ENCODE measurements at places on chromosomes 2 and 18.

- DNase-seq, result no peak
Observed at GRCh38 chr2:84713441-84713840, 167.4 kb downstream of the TRABD2A start.

GRCh38 chr2:203637471-203638167, 68.8 kb upstream of the CD28 start:
- no peak for DNase-seq

DNA sequence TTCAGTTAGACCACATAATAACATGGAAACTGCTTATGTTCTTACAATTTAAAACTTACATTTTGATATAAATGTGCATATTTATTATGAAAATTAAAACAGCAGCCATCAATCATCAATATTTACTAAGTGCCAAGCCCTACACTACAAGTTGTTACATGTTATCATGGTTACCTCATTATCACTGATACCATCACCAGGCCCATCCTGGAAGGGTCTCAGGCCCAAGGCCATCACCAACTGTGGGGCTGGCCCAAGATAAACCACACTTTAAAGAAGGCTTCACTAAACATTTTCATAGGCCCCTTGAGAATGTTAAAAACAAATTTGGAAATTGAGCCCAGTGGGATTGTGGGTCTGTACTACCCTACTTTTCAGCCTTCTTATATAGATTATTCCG, 6.4 kb downstream of the ITSN2 start:
- no peak for DNase-seq

DNA sequence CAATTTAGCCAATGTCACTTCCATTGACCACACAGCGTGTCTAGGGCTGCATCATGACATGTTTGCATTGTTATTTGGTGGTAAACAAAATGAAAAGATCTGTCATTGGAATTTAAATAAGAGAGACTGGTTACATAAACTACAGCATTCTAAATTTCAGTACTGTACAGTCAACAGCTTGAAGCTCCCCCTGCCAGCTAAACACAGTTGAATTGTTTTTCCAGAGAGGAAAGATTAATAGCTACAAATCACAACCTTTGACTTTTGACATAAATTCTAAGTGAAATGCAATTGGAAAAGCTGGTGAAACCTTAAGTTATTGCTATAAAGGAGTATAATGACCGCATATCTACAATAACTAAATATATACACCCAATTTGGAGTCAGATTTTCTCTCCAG, 1600.0 kb upstream of the ACVR2A start:
- DNase-seq, result no peak

GRCh38 chr2:138182250-138182936, 218.1 kb downstream of the HNMT start:
- no peak for DNase-seq

- no peak for DNase-seq
Observed at GRCh38 chr2:127153691-127154158, 46.8 kb upstream of the BIN1 start.

DNA sequence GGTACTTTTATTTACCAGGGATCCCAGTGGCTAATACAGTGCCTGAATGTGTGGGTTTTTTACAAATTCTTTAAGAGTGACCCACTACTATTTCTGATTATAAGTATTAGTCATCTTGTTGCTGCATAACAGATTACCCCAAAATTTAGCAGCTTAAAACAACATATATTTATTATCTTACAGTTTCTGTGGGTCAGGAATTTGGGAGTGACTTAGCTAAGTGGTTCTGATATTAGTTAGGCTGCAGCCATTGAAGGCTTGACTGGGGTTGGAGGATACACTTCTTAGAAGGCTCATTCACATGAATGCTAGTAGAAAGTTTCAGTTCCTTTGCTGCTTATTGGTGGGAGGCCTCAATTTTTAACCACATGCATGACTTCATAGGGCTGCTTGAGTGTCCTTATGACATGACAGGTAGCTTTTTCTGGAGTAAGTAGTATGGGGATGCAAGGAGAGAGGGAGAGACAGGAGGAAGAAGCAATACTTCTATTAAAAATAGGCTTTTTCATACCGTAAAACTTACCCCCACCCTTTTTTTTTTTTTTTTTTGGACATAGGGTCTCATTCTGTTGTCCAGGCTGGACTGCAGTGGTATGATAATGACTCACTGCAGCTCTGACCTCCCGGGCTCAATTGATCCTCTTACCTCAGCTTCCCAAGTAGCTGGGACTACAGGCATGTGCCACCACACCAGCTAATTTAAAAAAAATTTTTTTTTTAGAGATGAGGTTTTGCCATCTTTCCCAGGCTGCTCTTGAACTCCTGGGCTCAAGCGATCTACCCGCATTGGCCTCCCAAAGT, 13.3 kb upstream of the POLE4 start:
- no peak for DNase-seq

- DNase-seq, result no peak
Observed at GRCh38 chr2:140018541-140018940, 1238.4 kb upstream of the NXPH2 start.

- DNase-seq, result no peak
Observed at GRCh38 chr2:215288112-215288815, 23.6 kb upstream of the ATIC start.

DNA sequence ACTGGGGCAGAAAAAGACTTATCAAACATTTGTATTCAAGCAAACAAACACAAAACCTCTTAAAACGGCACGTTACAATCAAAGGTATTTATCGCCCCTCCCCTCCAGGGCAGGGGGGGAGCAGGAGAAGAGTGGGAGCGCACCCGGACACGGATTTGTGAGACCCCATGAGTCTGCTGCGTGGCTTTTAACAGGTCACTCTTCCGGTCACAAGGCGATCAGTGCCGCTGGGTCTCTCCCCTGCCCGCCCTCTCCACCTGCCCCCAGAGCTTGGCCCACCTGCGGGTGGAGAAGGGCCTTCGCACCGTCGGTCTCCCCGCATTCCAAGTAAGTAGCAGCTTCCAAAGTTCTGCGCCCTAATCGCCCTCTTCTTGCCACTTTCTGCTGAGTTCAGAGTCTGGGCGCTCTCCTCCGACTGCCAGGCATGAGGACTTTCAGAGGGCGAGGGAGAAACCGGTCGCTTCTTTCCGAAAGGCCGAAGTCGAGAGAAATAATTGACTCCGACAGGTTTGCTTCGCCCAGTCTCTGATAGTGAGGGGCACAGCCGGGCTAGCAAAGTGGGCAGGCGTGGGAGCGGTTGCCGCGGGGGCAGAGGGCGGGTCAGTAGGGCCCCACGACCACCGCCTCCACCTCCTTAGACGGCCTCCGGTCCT, 800 bp downstream of the RPRM start:
- no peak for DNase-seq

DNA sequence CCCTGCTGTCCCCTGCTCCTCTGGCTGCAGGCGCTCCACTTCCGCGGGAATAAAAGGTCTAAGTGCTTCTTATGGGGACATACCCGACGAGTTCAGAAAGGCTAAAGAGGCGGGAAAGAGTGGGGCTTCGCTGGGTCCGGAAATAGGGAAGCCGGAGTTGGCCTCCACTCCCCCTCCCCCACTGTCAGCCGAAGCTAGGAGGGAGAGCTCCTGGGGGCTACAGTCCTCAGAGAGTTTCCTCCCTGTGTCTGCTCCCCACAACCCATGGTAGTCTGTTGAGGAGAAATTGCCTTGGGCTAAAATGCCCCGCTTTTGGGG, 7.2 kb downstream of the GAD1 start:
- no peak for DNase-seq

- DNase-seq, result no peak
Observed at GRCh38 chr2:15273452-15273851, 287.7 kb downstream of the NBAS start.

DNA sequence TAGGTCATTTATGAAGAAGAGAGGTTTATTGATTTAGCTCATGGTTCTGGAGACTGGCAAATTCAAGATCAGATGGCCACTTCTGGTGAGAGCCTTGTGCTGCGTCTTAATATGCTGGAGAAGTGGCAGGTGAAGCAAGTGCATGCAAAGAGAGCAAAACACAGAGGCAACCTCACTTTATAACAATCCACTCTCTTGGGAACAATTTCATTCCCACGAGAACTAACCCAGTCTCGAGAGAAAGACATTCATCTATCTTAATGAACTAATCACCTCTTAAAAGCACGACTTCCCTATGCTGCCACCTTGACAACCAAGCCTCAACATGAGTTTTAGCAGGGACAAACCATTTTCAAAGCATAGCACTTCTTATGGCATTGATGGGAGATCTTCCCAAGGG, 186.5 kb upstream of the RASGRP3 start:
- DNase-seq, result no peak

- no peak for DNase-seq
Observed at GRCh38 chr2:190891889-190892288, 11.3 kb downstream of the GLS start.

DNA sequence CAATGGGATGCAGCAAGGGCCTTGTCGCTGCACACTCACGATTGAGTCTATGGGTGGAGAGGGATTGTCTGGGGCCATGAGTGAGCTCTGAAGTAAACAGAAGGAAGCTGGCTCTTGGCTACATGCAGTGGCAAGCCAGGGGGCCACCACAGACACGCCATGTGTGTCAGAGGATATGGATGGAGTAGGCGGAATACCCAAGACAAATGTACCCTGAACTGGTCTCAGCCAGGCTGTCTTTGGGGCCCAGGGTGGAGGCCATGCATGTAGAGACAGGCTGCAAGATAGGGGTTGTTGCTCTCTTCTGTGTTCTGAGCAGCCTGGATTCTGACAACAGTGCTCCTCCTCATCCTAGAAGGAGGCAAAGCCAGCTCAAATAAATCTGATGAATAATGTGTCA, 24.0 kb upstream of the ITGA6 start:
- no peak for DNase-seq

GRCh38 chr18:43442571-43442970, 165.3 kb upstream of the SYT4 start:
- DNase-seq, result no peak

DNA sequence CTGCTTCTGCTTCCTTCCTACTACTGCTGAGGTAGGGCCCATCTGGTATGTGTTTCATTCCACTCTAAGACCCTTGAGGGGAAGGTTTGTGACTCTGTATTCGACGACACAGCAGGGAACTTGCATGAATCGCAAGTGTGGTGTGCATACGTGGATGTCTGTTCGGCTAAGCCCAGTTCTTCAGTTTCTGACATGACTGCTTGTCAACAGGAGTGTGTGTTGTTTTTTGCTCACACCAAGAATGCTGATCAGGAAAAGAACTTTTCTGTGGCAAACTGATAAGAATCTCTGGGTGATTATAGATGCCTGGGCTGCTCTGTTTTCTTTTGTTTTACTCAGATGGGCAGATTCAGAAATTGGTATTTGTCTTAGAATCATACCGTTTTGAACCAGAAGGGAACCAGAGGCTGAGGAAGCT, 22.0 kb downstream of the TNFRSF11A start:
- no peak for DNase-seq

- DNase-seq, result no peak
Observed at GRCh38 chr18:74679006-74679678, 81.5 kb downstream of the ZNF407 start.

DNA sequence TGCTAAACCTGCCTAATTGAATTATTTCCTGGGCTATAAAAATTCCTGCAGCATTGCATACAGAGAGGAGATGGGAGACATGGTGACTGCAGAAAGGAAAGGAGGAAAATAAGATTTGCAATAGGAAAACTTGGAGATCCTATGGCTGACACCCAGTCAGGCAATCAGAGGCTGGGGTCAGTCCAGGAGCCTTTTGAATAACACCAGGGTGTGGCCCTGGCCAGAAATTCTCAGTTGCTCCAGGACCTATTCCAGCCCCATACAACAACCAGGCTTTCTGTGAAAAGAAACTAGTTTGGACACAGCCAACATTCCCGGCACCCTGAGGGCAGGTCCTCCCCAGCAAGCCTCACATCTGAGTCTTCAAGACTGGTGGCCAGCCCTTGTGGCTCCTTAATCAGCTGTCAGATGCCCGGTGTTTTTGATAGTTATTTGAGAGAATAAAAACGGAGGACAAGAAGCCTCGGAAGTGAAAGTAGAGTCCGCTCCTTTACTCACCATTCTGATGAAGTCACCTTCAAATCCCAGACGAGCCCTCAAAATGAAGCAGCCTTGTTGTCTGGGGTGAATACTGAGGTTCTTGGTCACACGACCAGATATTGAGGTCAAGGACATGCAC, 31.1 kb upstream of the GMCL1 start:
- DNase-seq, result no peak

GRCh38 chr2:20065885-20066602, 14.6 kb upstream of the LAPTM4A start:
- no peak for DNase-seq

DNA sequence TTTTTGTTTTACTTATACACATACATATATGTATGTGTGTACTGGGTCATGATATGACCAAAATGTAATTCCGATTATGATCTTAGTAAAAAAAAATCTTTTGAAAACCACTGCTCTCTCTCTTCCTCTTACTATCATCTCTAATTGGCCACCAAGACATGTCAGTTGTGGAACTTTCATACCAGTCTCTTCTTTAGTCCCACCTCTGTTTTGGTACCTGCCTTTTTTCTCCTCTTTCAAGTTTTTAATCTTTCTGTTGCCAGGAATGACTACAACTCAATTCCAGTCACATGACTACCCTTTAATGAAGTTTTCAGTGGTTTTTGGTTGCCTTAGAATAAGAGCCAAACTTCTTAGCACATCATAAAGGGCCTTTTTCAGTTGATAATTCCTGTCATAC, 17.1 kb downstream of the RBM44 start:
- DNase-seq, result no peak

- no peak for DNase-seq
Observed at GRCh38 chr2:70566464-70566863, 12.8 kb upstream of the TGFA start.

DNA sequence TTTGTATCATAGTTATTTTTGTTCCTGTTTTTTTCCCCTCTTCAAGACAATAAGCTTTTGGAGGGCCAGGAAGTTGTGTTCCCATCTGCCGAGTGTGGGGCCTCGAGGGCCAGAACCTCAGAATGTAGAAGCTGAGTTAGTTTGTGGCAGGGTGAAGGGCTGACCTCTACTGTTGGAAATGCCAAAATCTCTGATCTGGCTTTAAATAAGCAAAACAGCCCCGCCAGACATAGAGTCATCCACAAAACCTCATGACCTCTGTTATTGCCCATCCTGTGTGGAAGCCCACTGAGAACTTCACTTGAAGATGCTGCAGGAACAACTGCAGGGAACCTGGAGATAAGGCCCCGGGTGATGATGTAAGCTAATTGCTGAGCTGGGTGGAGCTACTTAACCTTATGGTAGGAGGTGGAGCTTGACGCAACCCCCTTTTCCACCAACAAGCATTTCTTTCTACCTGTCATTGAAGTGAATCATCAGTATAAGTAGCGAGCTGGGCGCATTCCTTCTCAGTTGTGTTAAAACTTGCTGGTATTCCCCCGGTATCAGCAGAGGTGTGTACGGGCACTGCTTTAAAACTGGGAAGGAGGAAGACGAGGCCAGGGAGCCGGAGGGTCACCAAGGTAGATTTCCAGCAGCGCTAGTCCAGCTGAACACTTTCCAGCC, 177.2 kb downstream of the NEDD4L start:
- DNase-seq, result no peak

DNA sequence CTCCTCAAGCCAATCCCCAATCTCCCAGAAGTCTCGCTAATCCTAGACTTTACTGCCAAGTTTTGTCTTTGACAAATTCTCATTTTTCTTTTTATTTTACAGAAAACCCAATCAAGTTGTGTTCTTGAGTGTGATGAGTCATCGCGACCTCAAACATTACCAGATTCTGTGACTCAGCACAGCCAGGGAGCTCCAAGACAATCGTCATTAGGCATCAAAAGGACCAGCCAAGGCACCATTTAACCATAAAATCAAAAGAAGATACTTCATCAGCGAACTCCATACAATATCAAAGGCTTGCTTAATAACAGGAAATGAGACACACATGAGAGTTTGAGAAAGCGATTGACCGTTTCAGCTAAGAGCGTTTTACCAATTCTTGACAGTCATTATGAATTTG, 146.2 kb upstream of the AGAP1 start:
- DNase-seq, result no peak

GRCh38 chr2:207341804-207342203, 176.1 kb upstream of the KLF7 start:
- DNase-seq, result no peak
